ENCODE measurements at places on chromosomes 12 and 14.

DNA sequence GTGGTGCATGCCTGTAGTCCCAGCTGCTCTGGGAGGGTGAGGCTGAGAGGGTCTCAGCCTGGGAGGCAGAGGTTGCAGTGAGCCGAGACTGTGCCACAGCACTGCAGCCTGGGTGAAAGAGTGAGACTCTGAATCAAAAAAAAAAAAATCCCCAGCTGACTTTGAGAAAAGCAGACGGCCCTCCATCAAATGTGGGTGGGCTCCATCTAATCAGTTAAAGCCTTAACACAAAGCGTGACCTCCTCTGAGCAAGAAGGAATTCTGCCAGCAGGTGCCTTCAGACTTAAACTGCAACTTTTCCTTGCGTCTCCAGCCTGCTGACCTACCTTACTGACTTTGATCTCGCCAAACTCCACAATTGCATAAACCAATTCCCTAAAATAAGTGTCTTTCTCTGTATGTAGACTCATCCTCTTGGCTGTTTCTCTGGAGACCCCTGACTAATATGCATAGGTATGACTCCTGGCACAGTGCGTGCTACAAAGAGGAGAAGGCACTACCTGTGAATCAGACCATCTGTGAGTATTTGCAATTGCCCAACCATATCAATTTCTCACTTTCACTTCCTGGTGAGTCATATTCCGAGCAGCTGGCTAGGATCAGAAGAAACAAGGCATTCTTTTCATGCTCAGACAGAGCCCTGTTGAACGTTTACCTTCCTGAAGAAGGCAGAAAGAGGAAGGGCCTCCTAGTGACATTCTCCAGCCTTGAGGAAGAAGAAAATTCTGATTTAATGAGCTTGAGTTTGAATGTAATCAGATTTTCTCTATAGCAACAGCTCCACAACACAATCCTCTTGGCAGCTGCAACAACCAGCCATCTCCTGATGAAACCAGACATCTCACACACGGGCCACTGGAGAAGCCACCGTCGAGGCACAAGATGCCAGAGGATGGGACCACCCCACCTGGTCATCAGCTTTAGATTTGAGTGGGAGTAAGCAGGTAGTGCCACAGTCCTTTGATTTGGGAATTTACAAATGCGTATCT, 54.3 kb downstream of the CLMN start:
- DNase-seq: no peak

DNA sequence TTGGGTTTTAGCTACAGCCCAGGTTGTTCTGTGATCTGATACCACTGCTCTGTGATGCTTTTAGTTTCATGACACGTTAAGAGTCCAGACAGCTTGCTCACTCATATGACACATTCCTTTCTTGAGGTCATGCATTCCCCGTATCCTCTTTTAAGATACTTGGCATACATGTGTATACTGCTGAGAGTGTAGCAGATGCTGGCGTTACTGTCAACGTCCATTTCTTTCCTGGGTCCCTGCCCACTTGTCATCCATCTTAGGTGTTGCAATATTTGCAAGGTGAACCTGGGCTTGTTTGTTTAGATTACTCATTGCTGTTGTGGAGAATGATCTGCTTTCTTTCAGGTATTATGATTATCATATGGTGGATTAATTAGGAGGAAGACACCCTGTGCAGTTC, 9.1 kb upstream of the EMP1 start:
- DNase-seq: no peak

DNA sequence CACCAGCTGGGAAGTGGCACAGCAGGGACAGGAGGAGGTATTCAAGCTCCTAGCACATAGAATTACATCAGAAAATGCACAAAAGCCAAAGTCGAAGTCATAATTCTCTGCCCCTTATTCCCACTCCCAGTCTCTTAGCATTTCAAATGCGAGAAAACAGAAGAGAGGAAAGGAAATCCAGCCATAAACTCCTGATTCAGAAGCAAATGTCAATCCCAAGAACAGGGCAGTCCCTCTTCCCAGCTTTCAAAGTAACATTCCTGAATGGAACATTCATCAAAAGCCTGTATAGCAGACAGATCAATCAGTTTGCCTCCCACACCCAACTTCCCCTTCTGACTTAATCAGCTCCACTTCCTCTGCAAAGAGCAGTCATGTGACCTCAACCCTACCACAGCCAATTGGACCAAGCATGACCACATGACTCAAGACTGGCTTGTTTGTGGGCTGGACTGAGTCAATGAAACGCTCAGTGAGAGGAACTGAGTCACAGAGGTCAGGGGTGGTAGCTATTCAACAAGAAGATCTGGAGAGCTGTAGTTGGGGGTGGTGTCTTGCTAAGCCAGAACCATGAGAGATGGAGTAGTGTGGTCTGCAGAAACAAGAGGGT, 41.4 kb upstream of the TUNAR start:
- DNase-seq: no peak

GRCh38 chr14:50823762-50824636, 7.0 kb downstream of the NIN start:
- DNase-seq: no peak

All from stimulated activated CD4-positive, alpha-beta T cell treated with anti-CD3 and anti-CD28 coated beads, Interleukin-1b, Interleukin-23, amount 100 ng/mL, for 1 hour (primary cell).